ENCODE measurements at places on chromosomes 1 and 21.

DNA sequence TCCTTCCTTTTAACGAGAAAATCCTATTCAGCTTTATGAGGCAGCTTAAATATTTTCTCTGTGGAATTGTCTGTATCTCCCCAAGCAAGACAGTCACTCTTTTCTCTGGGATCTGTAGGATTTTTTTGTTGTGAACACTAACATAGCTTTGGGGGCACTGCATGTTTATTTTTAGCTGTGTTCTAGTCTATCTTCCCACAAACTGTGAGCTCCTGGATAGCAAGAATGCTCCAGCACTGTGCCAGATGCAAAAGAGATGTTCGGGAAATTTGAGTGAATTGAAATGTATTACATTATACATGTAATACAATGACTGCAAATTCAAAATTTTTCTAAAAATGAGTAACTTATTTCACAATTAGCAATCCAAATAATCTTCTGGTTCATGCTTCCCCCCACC lies 282.2 kb downstream of the PLPP3 start:
- no peak for DNase-seq

GRCh38 chr1:35315649-35316048 lies 47.1 kb downstream of the ZMYM4 start:
- no peak for DNase-seq

DNA sequence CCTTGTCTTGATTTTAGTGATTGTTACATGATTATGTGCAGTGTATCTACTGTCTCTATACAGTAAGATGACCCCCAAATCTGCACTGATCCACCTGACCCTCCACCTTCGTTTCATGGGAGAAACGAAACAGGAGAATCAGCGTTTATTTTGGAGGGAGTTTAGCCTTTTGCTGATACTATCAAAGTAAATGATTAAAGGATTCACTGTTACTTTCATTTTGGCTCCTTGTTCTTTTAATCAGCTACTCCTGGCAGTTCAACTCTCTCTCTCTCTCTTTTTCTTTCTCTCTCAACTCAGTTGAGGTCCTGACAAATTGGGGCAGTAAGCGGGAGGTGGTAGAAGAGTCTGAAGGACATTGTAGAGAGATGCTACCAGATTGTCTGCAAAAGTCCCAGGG lies 9.9 kb upstream of the OR6K3 start:
- no peak for DNase-seq

- DNase-seq, result peak; percentile 7
Measured at GRCh38 chr1:5481889-5482288, 510.3 kb downstream of the NPHP4 start.

DNA sequence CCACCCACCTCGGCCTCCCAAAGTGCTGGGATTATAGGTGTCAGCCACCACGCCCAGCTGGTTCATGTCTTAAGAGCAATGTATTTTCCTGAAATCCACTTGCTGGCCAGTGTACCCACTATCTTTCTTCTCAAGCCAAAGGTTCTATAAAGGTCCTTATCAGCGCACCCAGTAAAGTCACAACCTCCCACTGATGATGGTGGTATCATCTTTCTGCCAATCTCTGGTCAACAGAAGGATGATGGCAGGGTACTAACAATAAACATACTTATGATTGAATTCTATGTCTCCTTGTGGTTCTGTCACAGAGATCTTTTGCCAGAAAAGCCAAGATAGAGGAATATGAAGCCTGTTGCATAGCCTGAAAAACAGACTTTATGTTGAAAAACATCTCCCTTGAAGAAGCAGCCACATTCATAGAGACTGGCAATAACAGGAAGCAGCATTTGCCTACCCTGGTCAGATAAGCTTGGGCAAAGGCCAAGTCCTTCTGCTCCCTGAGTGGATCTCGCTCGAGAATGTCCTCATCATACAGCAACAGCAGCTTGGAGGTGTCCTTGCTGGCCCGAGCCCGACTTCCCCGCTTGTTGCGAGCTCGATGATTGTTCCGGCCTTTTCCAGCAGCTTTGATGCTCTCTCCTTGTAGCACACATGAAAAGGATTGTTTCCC lies 73.0 kb downstream of the DAP3 start:
- no peak for DNase-seq

GRCh38 chr1:157498736-157499090 lies 53.6 kb downstream of the FCRL5 start:
- no peak for DNase-seq

GRCh38 chr1:203036537-203036936 lies 10.2 kb downstream of the PPFIA4 start:
- no peak for DNase-seq

DNA sequence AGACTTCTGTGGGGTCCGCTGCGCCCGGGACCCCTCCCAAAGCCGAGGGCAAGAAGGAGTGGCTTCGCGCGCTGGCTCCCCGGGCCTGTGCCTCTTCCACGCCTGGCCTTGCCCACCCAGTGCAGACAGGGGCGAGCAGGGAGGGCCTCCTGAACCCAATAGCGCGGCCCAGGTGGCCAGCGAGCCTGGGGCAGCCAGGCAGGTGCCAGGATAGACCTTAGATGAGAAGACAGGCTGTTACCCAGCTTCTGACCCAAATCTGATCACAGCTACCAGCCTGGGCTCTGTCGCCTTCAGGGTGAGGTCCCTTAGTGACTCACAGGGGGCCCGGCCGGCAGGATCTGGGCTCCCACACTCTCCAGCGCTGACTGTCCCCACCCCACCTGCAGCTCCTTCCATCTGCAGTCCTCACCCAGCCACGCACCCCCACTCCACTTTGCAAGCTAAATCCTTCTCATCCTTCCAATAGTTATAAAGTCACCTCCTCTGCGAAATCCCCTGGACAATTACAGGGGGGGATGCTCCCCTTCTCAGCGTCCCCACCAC lies 9.6 kb downstream of the CLEC20A start:
- no peak for DNase-seq

- no peak for DNase-seq
Measured at GRCh38 chr1:70504821-70505193, 93.7 kb downstream of the CTH start.

DNA sequence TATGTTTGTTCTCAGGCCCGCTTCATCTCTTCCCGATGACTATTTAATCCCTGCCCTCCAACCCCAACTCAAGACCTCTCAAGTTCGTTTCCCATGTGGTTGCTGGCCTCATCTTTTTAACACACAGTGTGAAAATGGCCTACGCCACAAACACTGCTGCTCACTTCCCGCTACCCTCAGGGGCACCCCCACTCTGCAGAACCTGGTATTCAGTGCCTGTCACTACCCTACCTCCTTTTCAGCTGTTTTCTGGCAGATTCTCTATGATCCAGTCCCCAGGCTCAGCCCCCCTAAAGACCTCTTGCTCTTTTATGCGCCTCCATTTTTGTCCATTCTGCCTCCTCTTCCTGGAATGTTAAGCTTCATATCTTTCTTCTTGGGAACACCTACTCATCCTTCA lies 152.6 kb upstream of the C1orf174 start:
- DNase-seq, result no peak

- DNase-seq, result no peak
Measured at GRCh38 chr21:26506956-26507355, 66.1 kb downstream of the CYYR1 start.

GRCh38 chr1:212267460-212267859 lies 17.8 kb upstream of the PPP2R5A start:
- DNase-seq, result no peak

DNA sequence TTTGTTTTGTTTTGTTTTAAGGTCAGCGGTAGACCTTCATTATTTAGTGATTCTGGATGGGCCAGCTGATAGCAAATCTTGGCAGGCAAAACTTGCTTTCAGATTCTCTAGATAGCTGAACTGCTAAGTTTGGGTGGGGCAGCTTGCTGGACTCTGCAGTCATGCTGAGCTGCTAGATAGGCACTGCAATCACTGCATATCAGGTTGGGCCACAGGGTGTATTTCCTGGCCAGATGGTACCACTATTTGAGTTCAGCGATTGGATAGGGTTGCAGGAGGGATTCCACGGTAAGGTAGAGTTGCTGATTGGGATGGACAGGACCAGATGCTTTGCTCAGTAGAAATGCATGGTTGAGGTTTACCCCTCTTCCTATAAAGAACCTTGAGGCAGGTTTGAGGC lies 579.3 kb upstream of the ADGRL4 start:
- DNase-seq, result no peak

- no peak for DNase-seq
Measured at GRCh38 chr1:147109762-147110161, 62.5 kb downstream of the PRKAB2 start.

DNA sequence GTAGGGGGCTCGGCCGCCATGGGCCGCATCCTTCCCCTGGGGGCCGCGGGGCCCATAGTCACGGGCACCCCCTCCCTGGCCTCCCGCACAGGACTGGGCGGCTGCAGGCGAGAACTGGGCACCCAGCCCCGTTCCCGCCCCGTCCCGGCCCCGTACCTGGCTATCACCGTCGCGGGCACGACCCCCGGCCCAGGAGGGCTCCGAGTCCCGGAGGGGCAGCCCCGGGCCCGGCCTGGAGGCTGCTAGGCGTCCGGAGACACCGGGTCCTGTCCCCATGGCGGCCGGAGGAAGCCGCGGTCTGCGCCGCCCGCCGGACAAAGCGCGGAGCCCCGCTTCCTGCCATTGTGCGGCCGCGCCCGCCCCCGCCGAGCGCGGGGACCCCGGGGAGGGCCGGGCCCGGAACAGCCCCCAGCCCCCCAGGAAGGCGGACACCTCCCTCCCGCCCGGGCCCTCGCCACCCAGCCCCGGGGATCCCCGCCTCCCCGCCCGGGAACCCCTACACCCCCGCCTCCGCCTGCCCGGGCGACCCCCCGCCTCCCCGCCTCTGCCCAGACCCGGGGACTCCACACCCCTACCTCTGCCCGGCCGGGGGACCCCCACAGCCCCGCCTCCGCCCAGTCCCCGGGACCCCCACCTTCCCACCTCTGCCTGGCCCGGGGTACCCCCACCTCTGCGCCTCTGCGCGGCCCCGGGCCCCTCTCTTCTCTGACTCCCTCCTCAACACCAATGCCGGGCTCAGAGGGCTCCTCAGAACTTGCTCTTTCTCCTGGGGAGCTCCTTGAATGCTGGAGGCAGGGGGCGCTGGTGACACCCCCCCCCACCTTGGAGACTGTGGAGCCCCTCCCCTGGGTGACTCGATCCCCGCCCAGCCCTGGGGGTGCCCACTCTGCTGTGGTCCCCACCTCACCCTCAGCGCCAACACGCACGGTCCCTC lies 6.0 kb downstream of the PLEKHG5 start:
- no peak for DNase-seq

- DNase-seq, result no peak
Measured at GRCh38 chr1:217718873-217719272, 87.7 kb downstream of the SPATA17 start.

DNA sequence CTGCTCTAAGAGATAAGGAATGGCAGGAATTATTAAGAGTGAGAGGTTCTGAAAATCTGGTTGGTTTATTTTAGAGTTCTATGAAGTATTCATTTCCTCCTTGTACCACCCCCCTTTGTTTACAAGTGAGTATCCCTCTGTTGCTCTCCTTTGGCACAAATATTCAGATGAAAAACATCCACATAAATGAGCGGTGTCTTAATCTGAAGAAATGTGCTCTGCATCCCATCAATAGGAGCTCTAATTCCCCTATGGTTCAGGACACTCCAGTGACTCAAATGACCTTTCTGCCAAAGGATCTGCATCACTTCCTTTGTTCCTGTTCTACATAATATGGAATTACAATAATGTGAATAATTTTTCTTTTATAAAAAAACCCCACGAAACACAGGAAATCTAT lies 16.6 kb downstream of the DDAH1 start:
- no peak for DNase-seq

DNA sequence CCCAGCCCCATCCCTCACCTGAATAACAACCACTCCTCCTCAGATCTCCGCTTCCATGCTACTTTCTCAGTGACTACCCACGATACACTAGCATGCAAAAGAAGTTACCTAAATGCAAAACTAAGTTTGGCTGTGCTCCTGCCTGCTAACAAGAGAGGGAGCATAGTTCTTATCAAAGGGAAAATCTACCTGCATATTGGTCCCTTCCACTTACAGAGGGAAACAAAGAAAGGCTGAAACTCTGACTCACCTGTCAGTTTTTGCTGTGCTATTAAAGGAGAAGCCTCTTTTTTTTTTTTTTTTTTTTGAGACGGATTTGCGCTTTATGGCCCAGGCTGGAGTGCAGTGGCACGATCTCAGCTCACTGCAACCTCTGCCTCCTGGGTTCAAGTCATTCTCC lies 43.8 kb upstream of the RAVER2 start:
- no peak for DNase-seq

GRCh38 chr1:17966341-17966740 lies 141.3 kb upstream of the IGSF21 start:
- no peak for DNase-seq

DNA sequence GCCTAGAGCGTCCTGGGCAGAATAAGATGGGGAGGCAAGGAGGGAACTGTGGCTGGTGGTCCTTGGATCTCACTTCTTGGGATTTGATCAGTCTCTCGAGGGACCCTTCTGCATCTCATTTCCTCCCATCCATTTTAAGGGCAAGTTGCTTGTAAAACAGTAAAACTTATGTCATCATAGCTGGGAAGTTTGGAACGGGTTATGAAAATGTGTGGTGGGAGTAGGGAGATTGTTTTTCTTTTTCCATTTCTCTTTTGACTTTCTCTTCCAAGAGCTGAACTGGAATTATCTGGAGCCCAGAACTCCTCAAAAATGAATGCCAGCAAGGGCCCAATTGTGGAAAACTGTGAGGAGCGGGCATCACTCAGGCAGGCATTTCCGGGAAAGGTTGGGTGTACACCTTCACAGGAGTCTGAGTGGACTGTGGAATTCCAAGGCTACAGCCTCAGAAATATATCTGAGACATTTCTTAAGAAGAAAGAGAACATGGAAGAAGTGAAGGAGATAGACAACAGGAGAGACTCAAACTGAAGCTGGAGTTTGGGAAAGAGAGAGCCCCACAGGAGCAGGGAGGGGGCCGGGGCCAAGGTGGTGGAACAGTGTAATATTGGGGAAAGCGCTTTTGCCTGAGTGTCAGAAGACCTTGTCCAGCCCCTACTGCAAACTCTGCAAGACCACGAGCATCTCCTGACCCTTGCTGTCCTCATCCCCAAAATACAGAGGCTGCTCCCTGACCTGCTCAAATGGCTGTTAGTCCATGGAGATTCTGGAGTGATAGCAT lies 185.1 kb downstream of the FOXD2 start:
- DNase-seq, result no peak

- no peak for DNase-seq
Measured at GRCh38 chr1:1788136-1788535, 9.9 kb upstream of the NADK start.

DNA sequence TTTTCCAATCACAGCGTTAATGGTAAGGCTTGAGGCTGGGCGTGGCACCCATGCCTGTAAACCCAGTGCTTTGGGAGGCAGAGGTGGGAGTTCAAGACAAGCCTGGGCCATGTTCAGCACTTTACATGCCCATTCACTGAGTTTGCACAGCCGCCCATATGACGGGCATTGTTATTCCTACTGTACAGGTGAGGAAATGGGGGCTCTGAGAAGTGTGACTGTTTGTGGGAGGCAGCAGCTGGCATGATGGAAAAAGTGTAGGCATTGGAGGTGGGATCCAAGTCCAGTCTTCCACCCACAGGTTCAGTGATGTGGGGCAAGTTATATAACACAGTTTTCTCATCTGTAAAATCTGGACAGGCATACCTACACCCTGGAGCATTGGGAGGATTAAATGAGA lies 445.9 kb downstream of the KIF26B start:
- DNase-seq, result no peak

All from activated CD4-positive, CD25-positive, alpha-beta regulatory T cell (primary cell).